ENCODE measurements at places on chromosomes 5 and 9.

- no peak for DNase-seq
Measured at GRCh38 chr9:107667231-107668070, 177.9 kb upstream of the KLF4 start.

GRCh38 chr9:31790720-31791119 is 593.7 kb upstream of the ACO1 start:
- no peak for DNase-seq

DNA sequence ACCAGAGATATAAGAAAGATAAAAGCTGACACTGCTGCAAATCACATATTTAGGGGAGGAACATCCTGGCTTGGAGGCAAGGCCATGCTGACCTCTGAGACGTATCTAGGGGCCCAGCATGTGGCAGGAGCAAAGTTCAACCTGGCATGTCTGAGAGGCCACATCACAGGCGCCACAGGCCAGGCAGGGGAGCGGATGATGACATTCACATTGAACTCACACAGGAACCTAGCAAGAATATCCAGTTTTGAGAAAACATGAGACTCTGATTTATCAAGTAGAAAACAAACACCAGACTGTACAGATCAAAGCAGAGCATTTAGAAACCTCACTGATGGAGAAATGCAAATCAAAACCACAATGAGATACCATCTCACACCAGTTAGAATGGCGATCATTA is 64.2 kb upstream of the STK32A start:
- no peak for DNase-seq

DNA sequence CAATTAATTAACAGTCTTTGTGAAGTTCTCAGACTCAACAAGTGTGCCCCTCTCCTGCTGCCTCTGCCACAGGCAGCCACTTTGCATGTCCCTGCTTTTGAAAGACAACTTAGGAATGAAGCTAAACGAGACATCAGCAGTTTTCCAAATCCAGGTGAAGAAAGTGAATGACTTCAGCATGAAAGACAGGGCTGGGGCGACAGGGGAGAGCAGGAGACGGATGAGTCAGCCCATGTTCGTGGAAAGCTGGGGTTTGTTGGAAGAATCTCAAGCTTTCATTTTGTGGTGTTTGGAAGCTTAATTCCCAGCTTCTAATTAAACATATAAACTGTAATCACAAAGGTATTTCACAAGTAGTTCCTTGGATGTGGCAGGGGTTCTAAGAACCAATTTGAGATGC is 207.8 kb upstream of the MAP3K1 start:
- DNase-seq = no peak

GRCh38 chr5:176810687-176811501 is 535 bp downstream of the UNC5A start:
- DNase-seq = peak; percentile 11

DNA sequence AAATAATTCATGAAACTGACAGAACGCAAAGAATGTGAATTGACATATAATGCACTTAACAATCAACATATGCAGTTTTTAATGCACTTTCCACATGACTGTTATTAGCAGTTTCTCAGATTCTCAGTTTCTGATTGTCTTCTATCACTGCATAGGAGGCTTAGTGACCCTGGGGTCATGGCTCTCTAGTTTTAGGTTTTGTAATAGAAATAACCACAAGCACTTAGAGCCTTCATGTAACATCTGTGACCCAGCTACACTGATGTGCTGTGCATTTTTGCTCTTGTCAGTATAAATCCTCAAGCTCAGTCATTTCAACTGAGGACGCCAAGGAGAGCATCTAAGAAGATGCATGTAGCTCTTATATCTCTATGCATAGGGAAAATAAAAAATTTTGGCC is 163.1 kb upstream of the IZUMO3 start:
- DNase-seq = no peak

DNA sequence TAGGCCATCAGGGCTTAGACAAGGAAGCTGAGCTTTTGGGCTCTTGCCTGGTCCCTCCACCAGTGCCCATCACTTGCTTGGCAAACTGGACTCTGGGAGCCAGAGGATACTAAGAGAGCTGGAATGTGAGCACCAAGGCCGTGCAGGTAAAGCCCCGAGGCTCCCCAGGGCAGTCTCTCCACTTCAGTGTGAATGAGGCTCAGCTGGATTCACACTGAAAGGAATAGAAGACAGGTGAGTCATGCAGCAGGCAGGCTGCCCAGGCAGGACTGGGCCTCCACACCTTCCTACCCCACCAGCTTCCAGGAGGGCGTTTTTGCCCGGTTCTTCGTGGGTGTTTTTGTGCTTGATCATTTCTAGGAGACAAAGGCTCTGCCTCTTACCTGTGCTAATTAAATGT is 7.3 kb upstream of the CTSV start:
- DNase-seq = no peak

- DNase-seq = no peak
Measured at GRCh38 chr9:112599732-112600131, 113.1 kb downstream of the KIAA1958 start.

GRCh38 chr5:149485655-149486615 is 65.3 kb downstream of the CSNK1A1 start:
- DNase-seq = no peak

DNA sequence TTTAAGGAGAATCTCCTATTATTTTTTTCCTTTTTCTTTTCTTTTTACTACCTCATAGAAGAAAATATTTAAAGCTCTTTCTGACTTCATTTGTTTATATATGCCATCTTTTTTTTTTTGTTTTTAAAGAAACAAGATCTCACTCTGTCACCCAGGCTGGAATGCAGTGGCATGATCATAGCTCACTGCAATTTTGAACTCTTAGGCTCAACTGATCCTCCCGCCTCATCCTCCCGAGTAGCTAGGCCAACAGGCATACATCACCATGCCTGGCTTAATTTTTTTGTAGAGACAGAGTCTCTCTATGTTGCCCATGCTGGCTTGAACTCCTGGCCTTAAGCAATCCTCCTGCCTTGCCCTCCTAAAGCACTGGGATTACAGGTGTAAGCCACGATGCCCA is 59.5 kb downstream of the LNPEP start:
- no peak for DNase-seq

DNA sequence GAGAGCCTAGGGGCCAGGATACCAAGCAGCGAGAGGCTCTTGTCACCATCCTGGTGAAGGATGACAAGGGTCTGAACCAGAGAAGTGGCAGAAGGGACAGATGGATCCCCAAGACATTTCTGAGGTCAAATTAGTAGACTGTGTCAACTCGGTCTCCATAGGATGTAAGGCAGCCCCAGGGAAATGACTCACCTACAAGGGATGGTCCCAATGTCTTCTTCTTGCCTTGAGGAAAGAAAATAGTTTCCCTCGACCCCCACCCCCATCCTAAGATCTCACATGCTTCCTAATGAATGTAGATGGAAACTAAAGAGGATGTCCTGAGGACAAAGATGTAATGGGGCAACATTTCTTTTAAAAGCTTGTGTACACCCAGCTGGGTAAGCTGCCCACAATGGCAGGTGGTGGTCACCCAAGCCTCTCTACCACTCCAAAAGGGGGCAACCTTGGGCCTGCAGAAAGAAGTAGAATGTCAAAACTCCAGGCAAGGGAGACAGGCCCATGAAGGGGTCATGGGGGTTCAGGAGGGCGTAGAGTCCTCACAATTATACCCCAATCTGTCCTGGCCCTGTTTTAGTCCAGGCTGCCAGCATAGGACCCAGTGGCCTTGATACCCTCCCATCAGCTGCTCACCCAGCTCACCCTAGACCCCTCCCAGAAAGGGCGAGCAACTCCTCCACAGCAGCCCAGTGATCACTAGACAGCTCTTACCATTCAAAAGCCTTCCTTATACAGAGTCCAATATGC is 187.4 kb downstream of the ACTL7B start:
- no peak for DNase-seq

DNA sequence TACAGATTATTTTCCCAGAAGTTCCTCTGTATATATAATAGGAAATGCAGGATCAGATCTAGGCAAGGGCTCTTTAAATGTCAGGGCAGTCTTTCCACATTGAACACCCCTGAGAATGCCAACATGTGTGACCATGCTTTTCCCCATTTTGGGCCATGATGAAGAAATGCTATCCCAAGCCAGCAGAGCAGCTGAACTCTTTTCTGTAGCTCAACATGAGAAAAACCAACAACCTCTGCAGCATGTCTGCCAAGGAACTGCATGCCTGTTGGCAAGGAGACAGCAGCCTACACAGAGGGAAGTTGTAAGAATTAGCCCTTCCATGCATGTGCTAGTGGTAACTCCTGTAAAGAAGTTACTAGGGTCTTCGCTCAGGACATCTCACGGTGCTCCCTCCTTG is 9.5 kb upstream of the IFNK start:
- DNase-seq = no peak

GRCh38 chr9:7871977-7872730 is 72.6 kb upstream of the DMAC1 start:
- DNase-seq = no peak

GRCh38 chr5:133336121-133336968 is 276.0 kb downstream of the FSTL4 start:
- no peak for DNase-seq

DNA sequence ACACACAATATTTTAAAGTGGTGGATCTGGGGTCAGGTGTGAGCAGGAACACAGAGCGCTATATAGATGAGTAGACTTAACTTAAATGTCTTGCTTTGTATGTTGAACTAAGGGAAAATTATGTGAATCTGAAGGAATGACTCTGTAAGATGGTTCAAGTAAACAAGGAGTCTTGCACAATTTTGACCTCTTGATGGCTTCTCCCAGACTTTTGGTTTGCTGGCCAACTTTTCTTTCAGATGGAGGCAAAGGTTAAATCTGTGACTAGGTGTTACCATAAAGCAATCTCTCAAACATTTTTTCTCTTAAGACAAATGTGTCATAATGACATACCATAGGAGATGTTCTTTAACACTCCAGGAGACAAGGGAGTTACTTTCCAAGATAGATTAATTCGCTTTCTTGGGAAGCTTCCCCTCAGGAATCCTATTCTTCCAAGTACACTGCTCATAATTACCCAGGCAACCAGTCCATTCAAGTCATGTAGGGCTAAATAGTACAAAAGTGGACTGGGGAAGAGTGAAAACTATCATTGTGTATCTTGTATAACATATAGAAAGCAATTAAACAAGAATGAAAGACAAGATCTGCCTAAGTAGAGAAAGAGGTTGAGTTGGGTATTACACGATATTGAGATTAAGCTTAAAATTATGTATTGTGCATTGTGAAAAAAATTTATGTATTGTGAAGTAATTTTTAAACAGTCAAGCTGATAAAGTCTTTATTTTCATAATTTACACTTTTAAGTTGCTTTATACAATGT is 60.3 kb upstream of the SLC27A6 start:
- no peak for DNase-seq

DNA sequence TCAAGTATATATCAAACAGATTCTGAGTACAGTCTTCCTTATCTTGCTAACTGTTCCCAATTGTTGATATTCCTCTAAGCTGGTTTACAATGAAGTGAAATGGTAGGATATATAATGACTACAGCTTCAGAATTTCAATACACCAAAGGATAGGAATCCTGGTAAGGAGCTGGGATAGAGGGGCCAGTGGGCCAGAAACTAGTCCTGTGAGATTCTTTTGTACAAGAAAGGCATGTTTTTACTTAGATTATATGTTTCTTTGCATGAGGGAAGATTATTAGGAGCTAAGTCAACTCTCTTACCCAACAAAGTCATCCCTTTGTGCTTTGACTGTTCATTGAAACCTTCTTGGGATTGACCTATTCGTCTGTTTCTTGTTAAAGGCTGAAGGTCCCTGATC is 435.7 kb downstream of the PLK2 start:
- no peak for DNase-seq

DNA sequence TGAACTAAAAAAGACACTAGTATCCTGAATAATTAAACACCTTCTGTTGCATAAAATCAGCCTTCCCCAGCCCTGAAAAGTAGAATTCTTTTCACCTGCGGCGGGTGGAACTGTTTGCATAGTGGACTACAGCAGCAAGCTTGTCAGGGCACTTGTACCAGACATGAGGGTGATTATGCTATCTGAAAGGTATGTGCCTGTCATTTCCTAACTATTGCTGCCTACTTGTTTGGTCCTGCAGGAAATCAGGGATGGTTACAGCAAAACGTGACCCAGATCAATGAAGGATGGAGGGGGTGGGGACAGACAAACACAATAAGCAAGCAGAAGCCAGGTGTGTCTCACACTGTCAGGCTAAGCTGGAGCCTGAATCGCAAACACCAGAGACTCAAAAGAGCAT is 385.6 kb downstream of the MLLT3 start:
- no peak for DNase-seq

DNA sequence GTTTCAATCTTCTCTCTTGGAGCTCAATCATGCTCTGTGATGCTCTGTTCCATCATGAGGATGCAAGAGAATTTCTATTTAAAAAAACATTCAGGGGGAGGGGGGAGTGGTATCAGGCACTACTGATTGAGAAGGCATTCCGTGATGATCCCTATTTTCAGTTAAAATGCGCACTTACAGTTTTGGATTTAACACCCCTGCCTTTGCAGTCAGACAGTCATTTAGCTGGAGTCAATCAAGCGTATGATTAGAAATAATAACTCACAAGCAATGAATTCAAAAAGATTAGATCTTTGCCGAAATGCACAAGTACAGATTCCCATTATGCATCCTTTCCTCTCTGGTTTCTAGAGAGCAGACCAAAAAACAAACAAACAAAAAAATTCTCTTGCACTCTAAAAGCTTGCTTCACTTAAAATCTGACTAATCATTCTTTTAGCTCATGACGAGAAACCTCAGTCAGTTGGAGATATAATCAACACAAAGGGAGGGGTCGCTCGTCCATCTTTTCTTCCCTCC is 55.4 kb downstream of the EFNA5 start:
- no peak for DNase-seq

DNA sequence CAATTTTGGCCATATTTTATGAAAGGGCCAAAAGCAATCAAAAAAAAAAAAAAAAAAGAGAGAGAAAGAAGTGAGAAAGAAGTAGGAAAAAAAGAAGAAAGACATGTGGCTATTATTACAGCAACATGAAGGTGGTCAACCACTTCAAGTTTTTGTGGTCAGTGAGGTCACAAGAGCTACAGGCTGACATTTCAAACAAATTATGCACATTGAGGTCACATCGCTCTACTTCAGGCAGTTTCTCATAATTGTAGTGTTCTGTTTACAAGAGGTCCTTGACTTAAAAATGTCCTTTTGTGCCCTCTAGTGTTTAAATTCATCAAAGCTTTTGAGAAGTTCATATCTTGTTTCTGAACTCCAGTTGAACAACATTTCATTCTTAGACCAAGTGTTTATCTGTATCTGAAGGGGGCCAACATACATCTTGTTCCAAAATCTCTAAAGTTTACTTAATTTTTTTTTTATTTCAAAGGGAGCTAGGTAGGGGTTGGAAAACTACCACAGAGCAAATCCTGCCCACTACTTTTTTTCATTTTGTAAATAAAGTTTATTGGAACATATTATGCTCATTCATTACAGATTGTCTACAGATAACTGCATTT is 513.1 kb downstream of the PDE4D start:
- DNase-seq = peak; percentile 95
